ENCODE measurements at places on chromosomes 7 and 10.

DNA sequence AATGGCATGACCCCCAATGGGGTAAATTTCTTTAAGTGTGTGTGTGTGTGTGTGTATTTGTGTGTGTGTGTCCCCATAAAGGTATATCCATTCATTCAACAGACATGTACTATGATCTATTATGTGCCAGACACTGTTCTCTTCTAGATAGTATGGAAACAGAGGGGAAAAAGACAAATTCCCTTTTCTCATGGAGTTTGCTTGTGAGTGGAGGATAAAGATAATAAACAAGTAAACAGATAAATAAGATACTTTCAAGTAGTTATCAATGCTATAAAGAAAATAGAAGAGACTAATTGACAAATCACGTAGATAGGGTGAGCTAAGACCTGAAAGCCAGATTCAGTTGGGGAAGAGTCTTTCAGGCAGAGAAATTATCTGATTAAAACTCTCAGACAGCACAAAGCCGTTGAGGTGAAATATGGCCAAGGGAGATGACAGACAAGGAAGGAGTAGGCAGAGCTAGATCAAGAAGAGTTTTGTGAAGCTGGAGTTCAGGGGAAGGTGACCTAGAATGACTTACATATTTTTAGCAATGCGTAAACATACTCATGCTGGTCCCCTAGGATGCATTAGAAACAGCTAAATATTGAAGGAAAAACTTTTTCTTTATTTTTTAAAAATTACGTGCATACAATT, 45.2 kb upstream of the DMTF1 start:
- DNase-seq, result no peak

DNA sequence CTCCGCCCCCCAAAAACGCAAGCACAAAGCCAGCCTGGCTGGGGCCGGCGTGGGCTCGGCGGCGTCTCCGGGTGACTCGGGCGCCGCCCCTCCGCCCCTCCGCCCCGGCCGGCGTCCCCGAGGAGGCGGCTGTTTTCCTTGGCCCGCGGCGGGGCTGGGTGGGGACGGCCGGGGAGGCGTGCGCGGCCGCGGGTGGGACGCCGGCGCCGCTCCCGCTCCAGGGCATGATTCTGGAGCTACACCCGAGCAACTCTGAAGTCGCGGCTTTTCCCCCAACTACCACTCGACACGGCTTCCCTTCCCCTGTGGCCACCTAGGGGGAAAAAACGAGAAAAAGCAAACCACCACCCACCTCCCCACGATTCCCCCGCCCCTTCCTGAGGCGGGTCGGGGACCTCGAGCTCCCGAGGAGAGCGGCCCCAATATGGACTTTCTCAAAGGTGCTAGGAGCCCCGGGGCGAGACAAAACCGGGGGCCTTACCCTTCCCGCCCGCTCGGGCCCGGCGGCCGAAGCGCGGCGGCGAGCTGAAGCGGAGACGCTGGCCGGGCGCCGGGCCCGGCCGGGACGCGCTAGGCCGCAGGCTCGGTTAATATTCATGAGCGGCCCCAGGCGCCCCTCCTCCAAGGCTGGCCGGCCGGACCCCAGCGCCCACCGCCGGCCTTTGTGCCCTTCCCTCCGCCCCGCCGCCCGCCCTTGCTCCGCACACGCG, 856 bp downstream of the ARHGAP21 start:
- DNase-seq, result no peak

DNA sequence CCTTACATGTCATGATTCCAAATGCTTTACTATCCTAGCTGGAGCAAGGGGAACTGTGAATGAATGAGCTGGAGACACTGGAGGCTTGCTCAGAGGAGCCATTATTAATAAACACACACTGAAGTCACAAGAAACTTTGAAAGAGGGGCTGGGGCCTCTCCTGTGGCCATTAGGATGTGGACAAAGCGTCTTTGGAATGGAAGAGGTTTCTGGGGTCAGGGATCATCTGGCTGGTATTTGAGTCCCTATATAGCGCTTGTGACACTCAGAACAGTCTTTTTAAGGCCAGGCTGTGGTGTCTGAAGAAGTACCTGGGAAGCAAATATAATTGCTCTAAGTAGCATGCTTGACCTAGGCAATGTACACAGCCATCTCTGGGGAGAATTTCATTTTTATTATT, 193.0 kb downstream of the JCAD start:
- DNase-seq, result no peak

DNA sequence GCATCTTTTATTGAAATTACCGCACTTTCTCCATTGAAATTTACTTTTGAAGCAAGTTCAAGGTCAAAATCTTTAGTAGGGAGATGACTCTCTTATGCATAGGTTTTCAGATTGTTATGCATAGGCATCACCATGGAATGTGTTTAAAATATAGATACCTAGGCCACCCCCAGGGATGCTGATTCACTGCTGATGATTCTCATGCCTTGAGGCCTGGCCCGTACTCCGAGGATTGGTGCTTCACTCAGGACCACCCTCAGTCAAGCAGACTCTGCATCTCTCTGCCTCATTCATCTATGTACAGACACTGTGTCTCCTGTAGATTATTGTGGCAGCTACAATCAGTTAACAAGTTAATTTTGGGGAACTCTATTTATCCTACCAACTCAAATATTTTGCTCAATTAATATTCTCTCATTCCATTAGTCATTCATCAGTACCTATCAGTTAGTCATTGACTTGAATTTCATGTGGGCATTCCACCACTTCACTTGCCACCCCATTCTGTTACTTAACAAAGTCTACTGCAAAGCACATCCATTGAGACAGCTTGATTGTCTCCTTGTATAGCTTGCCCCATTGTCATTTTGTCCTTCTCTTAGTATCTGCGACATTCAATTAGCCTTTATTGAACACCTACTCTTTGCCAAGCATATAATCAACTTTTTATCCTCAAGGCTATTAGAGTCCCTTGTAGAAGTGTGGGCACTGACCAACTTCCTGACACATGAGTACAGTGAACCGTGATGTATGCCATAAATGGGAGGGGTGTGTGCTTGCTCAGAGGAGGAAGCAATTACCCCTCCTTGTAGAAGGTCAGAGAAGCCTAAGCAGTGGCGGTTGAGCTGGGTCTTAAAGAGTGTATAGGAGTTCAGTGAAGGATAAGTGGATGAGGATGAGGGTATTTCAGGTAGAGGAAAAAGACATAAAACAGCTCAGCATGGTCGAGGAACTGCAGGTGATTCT, 255.6 kb upstream of the BMPER start:
- DNase-seq, result no peak

DNA sequence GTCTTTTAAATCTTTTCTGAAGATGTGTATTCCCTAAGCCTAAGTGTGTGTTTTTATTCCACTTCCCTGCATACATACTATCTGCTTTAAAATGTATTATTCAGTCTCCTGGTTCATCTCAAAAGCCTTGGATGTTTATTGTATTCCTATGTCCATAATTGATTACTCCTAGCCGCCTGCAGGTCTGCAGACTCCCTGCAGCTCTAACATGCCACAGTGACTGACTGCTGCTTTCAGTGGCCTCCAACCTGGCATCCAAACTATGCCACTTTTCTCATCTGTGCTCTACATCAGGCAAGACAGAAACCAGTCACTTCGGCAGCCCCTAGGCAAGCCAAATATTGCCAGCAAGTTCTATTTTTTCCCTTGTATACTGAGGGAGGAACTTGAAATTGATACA, 81.7 kb downstream of the ABCA13 start:
- no peak for DNase-seq

DNA sequence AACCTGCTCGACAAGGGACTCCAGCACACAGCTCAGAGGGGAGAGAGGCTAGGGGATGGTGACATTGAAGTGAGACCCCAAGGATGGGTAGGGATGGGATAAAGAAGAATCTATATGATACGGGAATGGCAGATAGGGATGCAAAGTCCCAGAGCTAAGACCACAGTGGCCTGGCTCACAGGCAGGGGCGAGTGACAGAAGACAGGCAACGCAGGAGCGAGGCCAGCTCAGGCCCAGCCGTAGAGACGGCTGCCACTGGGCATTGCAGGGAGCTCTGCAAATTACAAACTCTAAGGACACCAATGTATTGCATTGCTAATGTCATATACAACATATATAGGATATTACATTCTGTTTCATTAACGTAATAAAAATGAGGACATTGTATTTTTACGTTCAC, 131.4 kb downstream of the TCERG1L start:
- no peak for DNase-seq

- no peak for DNase-seq
Observed at GRCh38 chr7:27922907-27923641, 183.1 kb downstream of the TAX1BP1 start.

- no peak for DNase-seq
Observed at GRCh38 chr7:8536431-8536830, 103.0 kb downstream of the NXPH1 start.

DNA sequence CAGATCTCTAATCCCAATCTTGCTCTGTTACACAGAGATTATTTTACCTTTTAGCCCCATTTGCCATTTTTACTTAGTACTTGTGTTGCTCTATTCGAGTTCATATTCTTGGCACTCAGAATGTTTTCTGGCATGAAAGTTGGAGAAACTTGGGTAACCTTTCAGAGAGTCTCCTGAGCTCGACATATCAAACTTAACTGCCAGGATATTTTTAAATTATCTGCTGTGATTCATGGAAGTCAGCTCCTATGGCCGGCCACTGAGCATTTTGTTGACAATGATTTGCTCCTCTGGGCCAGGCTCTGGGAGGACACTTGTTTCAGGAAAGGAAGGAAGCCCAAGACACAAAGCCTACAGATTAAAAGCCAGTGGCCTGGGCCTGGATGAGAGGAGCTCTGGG, 396.7 kb downstream of the TNS3 start:
- no peak for DNase-seq

DNA sequence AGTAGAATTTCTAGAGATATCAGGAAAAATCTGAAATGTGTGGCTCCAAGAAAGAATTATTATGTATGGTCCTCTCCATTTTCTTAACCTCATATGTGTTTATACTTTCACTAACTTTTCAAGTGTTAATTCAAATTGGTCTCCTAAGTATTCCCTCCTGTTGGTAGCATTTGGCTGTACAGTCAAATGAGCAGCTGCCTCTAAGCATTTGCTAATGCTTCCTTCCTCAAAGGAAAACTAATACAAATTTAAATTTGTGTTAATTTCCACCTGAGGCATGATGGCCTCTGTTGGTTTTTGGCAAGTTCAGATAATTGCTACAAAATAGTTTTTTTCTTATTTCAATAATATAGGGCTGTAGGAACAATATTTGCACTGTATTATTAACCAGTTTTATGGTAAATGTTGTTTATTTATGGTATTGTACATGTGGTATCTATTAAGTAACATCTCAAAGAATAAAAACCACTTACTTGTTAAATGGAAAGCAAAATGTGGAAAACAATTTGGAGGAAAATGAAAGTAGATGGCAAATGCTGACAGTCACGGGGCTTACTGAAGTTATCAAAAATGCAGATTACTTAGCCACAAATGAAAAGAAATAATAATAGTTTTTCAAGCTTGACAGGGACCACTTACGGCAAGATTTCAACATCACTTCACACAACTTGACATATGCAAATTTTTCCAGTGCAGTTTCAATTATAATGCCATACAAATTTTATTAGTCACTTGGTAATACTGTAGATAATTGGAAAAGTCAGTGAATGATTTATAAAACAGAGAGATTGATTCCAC, 299.3 kb upstream of the MEOX2 start:
- DNase-seq, result no peak

GRCh38 chr10:52409195-52409594, 95.1 kb downstream of the DKK1 start:
- DNase-seq, result no peak

DNA sequence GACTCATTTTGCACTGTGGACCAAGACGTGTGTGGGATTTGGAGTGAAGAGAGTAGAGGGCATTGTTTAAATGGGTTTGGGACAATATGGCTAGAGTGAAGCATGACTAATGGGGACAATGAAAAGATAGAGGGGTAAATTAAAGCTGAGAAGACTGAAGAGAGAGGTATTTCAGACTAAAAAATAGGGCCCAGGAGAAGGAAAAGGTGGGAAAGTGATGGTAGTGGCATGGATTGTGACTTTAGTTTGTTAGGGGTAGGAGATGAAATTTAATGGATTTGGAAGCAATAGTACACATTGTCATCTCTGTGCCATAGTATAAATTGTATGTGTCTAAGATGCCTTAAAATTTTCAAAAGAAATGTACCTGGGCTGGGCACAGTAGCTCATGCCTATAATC, 18.2 kb downstream of the CDK1 start:
- DNase-seq, result no peak

DNA sequence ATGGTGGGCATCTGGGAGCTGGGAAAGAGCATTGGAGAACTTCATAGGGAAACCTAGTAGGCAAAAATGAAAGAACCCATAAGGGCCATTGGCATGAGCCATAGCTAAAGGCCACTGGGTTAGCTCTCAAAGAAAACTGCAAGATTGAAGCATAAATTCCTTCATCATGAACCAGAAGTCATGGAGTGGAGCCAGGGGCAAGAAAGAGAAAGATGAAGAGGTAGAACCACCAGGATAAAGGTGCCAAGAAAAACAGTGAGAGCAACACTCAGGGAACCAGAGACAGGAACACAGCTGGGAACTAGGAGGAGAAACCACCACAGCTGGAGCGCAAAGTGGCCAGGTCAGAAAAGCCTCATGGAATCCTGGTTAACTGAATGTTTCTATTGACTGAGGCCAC, 11.5 kb upstream of the SGMS1 start:
- no peak for DNase-seq

- no peak for DNase-seq
Observed at GRCh38 chr7:97801108-97801507, 69.2 kb downstream of the TAC1 start.

GRCh38 chr10:44781131-44781530, 130.0 kb upstream of the TMEM72 start:
- DNase-seq, result no peak

GRCh38 chr10:78472551-78472890, 438.9 kb downstream of the RPS24 start:
- DNase-seq, result no peak

DNA sequence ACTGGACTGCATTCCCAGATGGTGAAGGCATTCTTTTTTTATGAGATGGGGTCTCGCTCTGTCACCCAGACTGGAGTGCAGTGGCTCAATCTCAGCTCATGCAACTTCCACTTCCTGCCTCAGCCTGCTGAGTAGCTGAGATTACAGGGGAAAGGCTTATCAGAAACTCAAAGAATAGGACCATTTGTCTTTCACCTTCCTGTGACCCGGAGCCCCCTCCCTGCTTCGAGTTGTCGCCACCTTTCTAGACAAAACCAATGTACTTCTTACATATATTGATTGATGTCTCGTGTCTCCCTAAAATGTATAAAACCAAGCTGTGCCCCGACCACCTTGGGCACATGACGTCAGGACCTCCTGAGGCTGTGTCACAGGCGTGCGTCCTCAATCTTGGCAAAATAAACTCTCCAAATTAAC, 1.8 kb upstream of the METTL27 start:
- DNase-seq, result no peak

- peak; percentile 45 for DNase-seq
Observed at GRCh38 chr10:79178614-79179163, 109.9 kb downstream of the ZMIZ1 start.

Data from DMS79 (cell line).